ENCODE measurements at places on chromosomes 2 and 18.

GRCh38 chr2:241904791-241905710 lies 35.5 kb downstream of the RTP5 start:
- DNase-seq = no peak

DNA sequence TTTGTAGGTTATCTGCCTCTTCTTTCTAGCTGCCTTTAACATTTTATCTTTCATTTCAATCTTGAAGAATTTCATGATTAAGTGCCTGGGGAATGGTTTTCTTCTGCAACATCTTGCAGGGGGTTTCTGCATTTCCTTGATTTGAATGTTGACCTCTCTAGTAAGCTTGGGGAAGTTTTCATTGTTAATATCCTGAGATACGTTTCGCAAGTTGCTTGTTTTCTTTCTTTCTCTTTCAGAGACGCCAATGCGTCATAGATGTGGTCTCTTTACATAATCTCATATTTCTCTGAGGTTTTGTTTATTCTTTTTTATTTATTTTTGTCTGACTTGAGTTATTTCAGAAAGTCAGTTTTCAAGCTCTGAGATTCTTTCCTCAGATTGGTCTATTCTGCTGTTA lies 225.7 kb downstream of the XIRP2 start:
- DNase-seq = no peak

GRCh38 chr2:149732001-149732685 lies 144.6 kb upstream of the MMADHC start:
- no peak for DNase-seq

DNA sequence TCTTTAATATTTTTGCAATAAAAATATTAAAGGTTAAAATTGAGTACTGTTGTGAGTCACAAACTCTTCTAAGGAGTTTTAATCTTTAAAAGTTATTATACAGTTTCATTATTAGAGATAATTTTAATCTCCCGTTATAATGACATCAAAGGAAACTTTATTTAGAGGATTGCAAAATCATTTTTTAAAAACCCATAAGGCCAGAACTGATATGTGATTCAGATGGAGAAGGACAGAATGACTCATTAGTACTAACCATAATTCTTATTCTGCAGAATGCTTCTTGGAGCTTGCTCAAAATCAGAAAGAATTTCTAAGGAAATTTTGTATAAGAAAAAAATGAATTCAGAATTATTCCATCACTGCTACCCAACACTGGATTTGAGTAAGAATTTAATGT lies 12.5 kb upstream of the HNRNPLL start:
- no peak for DNase-seq

DNA sequence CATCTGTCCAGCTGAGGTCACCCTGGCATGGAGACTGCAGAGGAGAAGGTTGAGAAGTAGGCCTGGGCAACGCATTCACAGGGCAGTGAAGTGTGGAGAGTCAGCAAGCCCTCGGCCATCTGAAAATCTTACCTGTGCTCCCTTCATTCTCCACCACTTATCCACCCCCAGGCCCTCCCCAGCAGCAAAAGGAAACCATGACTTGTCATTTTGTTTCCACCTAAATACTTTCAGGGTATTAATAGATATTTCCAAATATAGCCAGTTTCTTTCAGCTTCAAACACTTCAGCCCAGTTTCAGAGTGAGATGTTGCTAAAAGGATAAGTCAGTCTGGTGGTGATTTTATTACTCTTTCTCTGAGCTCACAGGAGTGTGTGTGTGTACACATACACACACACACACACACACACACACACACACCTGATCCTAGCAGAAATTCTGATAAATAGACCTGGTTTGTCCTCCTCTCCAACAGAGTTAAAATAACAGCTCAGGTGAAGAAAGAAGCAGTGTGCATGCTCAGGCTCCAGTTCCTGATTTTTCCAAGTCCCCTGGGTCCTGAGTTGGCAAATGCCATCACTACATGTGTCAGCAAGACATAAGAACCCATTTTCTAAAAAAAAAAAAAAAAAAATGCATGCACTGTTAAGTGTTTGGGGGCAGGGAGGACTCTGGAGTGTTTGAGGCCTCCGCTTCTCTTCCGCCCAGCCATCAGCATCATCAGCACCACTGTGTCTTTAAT lies 82.8 kb downstream of the LOXHD1 start:
- no peak for DNase-seq

- no peak for DNase-seq
Observed at GRCh38 chr2:118994172-118994700, 52.2 kb downstream of the MARCO start.

DNA sequence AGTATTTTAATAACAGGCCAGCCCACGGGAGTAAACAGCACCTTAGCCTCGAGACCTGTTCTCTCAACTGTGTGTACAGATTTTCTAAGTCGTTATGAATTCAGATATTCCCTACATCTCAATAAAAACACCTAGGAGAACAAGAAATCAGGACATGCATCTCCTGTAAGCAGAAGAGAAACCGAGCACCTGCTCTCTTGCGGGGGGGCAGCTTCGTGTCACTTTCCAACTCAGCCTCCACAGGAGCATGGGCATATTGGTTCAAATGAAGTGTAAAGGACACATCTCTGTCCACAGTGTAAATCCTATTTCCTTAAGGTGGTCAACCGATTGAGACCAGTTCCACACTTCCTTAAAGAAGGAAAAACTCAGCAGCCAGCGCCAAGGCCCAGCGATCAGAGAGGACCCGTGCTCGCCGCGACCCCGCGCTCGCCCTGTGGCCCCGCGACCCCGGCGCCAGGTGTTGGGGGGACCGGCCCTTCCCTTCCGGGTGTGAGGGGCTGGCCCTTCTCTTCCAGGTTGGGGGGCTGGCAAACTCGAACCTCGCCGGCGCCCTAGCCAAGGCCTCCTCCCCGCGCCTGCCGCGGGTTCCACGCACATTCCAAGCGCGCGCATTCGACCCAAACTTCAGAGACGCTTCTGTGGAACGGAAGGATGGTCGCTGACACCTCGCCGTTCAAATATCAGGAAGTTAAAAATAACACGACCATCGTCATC lies 652 bp downstream of the SH3YL1 start:
- DNase-seq = no peak

GRCh38 chr2:209870067-209870466 lies 98.4 kb downstream of the UNC80 start:
- no peak for DNase-seq

Data from activated T-cell treated with anti-CD3 and anti-CD28 coated beads, Interleukin-2, amount 50 U/mL, for 48 hours (primary cell).